ENCODE measurements at places on chromosomes 2 and 18.

GRCh38 chr2:144429396-144430112 is 90.4 kb downstream of the ZEB2 start:
- DNase-seq, result no peak

GRCh38 chr2:51994123-51994763 is 962.3 kb upstream of the NRXN1 start:
- DNase-seq, result no peak

- no peak for DNase-seq
Measured at GRCh38 chr2:23291239-23291638, 93.7 kb upstream of the KLHL29 start.

- DNase-seq, result no peak
Measured at GRCh38 chr2:105809097-105809473, 64.4 kb downstream of the NCK2 start.

DNA sequence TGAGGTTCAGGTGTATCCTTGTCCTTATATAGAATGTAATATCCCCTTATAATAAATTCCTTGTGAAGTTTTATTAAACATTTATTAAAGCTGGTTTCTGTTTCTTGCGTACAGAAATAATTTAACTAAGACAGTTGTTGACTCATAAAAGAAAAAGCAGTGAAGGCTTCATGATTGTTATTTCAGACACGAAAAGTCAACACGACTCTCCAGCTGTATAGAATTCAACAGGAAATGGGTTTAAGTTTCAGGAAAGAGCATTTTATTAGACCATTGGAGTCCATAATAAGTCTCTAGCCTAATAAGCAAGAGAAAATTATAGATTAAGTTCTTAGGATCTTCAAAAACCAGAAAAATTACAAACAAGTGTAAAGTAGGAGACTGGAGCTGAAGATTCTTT is 62.2 kb downstream of the KCNE4 start:
- no peak for DNase-seq

DNA sequence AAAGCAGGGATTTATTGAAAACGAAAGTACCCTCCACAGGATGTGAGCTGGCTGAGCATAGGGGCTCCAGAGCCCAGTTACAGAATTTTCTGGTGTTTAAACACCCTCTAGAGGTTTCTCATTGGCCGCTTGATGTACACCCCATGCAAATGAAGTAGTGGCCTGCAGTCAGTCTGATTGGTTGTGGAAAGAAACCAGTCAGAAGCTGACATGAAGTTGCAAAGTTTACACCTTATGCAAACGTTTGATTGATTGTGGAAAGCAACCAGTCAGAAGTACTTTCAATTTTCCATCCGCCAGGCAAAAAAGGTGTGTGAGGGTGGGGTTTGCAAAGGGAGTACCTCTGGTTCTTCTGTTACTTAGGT is 62.3 kb downstream of the VWA3B start:
- DNase-seq, result peak; percentile 30

DNA sequence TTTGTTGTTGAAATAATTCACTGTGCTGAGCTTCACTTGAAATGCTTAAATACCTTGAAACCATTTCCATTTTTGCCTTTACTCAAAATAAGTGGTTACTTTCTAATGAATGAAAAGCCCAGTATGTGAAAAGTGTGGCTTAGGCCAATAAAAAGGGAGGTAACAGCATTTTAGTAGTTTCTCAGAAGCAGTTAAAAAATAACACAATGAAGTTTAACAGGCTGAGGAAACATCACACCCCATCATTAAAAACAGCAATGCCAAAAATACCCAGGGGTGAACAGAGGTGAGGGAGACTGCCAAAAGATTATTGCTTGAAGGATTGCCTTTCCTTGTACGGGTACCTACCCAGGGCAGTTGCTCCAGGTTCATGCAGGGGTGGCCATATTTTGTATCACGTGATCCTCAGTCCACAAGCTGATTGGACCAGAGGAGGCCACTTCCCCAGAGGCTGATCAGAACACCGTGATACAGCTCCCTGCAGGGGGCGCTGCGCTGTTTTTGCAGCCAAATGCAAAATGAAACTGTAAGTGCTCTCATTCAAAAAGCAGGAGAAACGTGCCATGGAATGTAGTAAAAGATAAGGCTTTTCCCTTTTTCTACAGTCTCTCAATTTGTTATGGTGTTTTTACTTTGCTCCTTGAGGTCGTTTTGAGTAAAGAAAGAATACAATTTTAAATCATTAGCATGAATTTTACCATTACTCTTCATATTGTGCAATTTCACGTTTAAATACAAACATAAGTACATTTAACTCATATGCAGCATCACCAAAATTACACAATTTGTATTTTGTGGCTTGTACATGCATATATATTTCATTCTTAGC is 70.2 kb upstream of the SH3BP4 start:
- DNase-seq, result peak; percentile 88

DNA sequence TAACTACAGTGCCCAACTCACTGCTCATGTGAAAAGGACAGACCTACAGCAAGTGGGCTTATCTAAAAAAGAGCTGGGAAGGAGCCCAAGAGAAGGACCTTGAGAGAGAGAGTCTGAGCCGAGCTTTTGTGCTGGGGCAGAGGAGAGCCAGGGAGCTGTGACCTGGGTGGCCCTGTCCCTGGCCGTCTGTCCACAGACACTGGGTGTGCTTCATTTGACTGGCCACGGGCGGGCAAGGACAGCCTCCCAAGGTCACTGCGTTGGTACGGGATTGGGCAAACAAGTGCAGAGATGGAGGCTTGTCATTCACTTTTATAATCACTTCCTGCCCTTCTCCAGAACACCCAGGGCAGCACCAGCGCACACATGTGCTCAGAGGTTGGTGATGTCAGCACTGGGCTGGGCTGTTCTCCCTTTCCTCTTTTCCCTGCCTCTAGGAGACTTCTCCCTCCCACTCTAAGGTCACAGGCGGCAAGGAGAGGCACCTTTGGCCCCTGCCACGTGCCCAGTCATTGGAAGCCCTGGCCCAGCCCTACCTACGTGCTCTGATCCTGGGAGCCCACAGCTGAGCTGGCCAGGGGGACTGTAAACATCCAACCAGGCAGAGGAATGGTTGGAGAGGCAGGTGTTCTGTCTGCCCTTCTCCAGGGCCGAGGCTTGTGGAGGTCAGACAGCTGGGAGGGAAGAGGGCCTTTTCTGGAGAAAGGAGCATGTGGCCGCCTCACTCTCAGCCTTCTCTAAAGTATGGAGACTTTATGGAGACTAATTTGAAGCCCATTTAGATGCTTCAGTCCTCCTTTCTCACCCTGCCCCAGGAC is 6.4 kb upstream of the PSD4 start:
- no peak for DNase-seq

DNA sequence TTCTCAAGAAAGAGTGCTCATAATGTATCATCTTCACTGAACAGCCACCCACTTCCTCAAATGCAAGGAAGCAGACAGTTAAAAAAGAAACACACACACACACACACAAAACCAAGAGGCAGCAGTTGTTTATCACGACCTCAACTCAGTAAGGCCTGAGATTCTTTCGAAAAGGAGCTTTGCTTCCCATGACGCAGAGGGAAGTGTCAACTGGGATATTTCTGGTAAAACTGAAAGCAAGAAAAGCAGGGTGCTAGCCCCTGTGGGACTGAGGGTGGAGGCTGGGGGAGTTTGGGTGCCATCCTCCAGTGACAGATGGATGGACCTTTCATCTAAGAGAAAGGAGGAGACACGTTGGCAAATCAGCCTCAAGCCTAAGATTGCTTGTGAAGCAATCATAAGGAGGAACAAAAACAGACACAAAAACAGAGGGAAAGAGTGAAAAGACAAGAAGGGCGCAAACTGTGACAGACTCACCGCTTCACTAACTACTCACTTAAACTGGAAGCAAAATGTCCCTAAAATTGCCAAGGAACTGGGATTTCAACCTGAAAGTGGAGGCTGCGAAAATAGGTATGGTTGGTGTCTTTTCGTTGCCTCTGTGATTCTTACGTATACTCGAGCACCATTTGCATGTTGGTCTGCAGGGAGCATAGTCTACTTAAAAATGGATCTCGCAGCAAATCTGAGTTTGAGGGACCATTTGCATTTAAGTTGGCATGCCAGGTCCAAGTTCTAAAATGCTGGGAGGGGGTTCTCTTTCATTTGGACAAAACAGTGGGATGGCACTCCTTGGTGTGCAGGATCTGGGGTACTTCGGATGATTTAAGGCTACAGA is at the start of gene ARHGAP25:
Gene ARHGAP25 (plus strand): TSS at position 124 of the 838 bp plus-strand sequence. CDS start 389 bp downstream, at position 513.
- DNase-seq, result no peak

GRCh38 chr2:1916881-1917280 is 172.6 kb upstream of the PXDN start:
- DNase-seq, result no peak

GRCh38 chr2:675982-676646 is 1.1 kb downstream of the TMEM18 start:
- DNase-seq, result peak; percentile 40

DNA sequence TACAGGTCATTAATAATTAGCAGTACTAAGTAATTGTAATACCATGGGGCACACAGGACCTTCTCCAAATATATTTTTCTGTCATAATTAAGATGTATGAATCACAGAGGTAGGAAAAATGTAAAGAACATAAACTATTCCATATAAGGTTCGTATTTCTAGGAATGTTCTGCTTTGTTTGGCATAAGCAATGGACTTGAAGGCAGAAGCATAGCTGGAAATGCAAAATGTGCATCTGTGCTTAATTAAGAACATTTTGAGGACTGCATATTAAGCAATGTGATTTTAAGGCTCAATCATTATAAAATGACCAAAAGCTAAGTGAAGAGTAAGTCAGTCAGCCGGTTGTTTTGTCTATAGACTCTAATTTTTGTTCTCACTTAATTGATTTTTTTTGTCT is 123.2 kb downstream of the RBM43 start:
- no peak for DNase-seq

DNA sequence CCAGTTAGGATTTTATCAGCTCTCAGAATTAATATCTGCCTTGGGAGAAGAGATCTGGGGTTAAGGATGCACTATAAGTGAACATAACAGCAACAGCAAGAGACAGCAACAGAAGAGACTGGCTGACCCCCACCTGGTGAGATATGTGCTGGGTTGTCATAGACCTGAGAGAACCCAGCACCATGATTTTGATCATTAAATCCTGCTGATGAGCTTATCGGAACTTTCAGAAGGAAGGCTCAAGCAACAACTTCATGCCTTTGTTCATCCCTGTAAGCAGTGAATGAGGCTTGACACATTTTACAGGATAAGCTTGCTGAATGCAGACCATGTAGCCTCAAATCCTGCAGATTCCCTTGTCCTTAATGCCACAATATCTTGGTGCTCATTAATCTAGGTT is 100.0 kb downstream of the POLE4 start:
- no peak for DNase-seq

DNA sequence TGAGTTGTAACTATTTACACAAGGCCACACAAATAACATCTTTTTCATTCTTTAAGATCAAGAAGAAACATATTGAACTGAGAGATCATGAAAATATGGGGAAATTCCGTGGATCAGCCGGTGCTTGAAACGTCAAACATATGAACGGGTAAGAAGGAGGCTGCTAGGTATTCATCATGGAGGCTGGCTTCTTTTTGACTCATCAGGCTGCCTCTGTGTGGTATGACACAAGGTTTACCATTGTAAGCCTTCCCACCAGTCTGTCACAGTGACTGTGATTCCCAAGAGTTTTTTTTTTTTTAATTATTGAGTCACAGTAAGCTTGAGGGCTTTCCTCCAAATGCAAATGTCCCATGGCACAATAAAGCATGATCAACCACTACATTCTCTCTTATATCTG is 506.9 kb downstream of the BCL11A start:
- DNase-seq, result no peak

DNA sequence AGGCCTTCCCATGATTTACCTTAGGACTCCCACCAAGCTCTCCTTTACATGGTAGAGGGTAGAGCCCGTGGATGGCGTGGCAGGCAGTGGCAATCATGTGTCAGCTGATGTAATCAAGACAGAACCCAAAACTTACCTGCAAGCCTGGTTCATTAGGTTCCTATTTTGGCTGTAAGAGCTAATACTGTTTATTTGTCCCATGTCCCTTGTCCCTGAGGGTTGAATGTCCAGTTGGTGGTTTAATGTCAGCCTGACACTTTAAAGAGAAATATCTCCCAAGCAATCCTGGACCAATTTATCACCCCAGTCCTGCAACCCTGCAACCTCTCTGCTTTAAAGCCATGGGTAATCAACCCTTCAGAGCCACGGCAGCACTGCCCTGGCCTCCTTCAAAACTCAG is 6.0 kb upstream of the FABP1 start:
- no peak for DNase-seq

- peak; percentile 80 for DNase-seq
Measured at GRCh38 chr2:8677646-8678592, 3.9 kb upstream of the ID2 start.

DNA sequence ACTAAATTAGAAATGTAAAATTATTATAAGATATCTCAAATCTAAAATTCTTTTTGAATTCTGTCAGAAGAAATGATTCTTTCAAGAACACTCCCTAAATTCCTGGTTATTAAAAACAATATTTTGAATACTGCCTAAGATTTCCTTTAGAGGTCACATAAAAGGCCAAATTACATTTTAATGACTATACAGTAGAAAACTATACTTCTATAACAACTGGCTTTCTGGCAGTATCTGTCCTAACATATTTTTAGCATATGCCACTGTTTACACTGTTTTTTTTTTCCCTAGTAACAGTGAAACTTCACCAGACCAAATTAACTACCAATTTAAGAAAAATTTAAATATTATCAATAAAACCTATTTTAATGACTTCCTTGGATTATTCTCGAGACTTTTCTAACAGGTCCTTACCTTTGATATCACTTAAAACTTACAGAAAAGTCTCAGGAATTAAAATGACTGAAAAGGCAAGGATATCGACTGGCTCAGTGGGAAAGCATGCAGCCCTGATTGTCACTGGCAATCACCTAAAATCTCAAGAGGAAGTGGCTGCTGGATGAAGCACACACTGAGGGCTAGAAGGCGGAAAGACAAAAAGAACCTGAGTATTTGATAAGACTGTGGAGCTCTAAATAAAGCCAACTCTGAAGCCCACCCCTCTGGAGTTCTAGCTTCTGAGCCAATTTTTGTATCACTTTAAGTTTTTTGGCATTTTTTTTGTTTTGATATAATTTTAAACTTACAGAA is 59.6 kb downstream of the SPIRE1 start:
- DNase-seq, result no peak

DNA sequence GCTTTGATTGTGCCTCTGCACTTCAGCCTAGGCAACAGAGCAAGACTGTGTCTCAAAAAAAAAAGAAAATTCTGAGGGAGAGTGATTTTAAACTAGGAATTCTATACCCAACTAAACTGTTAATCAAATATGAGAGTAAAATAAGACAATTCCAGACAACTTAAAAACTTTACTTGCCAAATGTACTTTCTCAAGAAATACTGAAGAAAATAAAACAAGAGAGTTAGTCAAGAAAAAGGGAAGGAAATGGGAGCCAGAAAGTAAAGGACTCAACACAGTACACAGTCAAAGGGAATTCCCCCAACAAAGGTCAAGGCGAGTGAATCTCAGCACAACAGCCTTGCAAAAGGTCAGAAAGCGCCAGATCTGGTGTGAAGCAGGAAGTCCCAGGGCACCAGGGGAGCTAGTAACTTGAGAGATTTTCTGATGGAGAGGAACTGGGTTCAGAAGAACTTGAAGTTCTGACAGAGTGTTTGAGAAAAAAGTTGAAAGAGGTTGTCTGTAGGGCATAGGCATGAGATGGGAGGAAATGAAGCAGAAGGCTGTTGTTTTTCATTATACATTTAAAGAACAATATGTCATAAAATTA is 22.6 kb upstream of the TBC1D8 start:
- DNase-seq, result no peak

GRCh38 chr2:130869441-130870160 is 32.9 kb downstream of the ARHGEF4 start:
- DNase-seq, result no peak
